ENCODE measurements at places on chromosomes 5 and 9.

DNA sequence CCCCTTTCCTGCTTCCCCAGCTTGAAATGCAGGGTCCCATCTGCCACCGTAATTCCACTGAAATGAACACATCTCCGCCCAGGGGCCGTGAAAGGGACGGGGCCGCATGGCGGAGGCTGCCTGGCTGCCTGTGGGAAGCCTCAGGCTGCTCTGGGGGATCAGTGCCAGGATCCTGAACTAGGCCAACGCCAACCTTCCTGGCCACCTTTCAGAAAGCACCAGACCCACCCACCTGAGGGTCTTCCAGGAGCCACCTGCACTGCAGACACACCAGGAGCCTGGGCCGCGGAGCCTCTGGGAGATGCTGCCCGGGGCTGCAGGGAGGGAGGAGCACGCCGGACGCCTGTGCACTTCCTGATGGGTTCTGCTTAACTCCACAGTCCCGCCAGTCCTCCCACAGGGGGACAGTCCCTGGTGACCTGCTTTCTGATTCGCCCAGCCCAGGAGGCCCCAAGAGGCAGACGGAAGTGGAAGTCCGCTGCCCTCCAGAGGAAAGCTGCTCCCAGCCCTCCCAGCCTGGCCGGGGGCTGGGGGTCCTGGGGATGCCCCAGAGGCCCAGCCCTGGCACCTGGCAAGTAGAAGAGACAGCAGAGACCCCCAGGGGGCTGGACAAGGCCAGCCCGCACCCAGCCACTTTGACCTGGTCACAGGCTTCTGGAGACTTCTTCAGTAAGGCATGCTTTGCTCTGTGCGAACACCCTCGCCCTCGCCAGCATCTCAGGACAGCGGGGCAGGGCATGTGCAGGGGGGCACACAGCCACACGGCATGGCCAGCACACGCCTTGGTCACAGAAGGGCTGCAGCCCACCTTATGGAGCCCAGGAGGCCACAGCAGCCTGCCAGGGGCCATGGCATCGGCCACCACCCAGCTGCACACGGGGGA lies at the start of gene CARD9:
CARD9 (minus strand) TSS at position 370 of the 883 bp plus-strand sequence. CDS start 1,591 bp downstream, outside the sequence.
- peak; percentile 45 for DNase-seq

- DNase-seq, result no peak
These were observed 277.5 kb downstream of the MARCHF11 start for GRCh38 chr5:15902066-15902465.

GRCh38 chr5:107570805-107571531 lies 99.8 kb downstream of the EFNA5 start:
- DNase-seq, result no peak

DNA sequence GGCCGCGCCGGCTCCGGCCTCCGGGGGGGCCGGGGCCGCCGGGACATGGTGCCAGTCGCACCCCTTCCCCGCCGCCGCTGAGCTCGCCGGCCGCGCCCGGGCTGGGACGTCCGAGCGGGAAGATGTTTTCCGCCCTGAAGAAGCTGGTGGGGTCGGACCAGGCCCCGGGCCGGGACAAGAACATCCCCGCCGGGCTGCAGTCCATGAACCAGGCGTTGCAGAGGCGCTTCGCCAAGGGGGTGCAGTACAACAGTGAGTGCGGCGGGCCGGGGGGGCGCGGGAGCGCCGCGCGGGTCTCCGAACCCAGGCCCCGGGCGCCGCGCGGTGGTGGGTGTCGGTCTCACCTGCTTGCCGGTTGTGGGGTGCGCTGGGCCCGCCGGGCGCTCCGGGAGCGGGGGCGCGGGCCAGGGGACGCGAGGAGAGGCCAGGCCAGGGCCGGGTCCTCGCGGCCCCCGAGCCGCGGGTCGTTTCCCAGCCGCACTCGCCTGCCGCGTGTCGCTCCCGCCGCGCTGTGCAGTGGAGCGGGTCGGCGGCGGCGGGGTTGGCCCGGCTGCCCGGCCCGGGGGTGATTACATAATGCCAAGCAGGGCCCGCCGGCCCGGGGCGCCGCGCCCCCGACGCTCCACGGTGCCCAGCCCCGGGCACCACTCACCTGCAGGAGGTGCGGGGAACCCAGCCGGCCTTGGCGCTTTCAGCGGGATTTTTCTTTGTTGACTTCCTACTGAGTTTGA lies 492 bp downstream of the RABL6 start:
- no peak for DNase-seq

GRCh38 chr5:76638479-76638878 lies 15.3 kb upstream of the F2RL2 start:
- no peak for DNase-seq

DNA sequence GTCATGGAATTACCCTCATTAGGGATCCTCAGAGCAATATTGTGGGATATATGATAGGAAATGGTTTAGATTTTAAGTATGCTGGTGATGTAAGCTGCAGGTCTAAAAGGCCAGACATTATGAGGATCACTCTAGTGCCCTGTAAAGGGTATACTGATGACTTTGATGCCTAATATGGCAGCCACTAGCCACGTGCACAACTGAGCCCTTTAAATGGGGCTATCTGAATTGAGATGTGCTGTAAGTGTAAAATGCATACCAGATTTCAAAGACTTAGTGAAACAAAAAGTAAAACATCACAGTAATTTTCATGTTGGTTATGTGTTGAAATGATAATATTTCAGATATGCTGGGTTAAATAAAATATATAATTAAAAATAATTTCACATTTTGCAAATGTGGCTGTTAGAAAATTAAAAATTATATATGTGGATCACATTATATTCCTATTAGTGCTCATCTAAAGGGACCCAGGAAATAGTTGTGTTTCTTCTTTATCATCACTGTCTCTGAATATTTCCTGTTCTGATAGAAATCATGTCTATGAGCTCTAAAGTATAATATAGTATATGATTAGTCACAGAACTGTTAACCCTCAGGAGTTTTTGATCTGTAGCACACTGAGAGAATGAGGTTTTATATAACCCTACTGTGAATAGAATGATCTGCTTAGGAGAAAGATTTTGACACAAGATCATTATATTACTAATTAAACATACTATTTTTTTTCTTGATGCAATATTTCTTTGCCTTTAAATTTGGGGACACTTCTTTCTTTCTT lies 50.1 kb downstream of the OSTF1 start:
- no peak for DNase-seq
